ENCODE measurements at places on chromosomes 3 and 15.
A peak's percentile ranks its signal among the peaks of the same experiment; 100 is the strongest.

DNA sequence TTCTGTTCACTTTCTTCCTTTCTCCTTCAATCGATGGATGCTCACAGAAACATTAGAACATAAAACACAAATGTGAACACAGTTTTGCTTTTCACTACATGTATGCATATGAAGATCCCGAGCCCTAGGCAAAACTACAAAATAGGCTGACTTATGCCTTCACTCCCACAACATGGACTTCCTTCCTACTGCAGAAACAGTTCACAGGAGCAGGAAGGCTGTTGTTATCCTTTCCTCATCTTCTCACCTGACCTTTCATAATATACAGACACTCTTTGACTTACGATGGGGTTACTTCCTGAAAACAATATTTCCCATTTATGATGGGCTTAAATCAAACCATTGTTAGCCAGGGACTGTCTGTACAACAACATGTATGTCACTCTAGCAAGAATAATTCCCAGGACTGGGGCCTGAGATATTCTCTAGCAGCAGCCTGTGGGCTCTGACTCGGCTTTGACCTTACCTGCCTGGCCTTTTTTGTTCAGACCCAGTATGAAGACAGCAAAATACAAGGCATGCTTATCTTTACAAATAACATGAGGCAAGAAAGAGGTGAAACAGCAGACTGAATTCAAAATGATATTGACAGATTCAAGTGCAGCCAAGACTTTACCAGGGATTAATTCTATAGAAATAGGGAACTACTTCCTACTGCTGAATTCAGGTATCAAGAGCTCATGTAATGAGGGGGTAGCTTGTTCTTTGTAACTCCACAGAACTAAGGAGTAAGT lies 51.8 kb upstream of the PLXND1 start:
- DNase-seq = no peak

GRCh38 chr3:45785605-45786150 lies 10.7 kb downstream of the SLC6A20 start:
- DNase-seq = no peak

GRCh38 chr3:180290300-180290699 lies 253.6 kb upstream of the PEX5L start:
- no peak for DNase-seq

DNA sequence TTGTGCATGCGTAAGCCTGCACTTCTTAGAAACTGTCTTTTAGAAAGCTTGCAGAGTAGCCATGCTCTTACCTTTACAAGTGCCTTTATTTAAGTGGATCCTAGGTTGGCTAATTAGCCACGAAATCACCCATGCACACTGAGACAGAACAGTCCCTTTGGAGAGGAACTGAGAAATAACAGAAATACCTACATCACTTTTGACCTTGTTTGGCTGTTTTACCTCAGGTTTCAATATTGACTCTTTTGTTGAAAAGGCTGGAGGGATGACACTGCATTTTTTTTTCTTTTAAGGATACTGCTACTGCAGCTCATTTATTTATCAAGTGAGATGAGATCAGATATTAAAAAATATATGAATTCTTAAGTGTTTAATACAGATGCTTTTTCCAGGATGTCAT lies 155.6 kb upstream of the GOLIM4 start:
- no peak for DNase-seq

GRCh38 chr3:153221748-153222162 lies 59.7 kb downstream of the RAP2B start:
- peak; percentile 68 for DNase-seq

DNA sequence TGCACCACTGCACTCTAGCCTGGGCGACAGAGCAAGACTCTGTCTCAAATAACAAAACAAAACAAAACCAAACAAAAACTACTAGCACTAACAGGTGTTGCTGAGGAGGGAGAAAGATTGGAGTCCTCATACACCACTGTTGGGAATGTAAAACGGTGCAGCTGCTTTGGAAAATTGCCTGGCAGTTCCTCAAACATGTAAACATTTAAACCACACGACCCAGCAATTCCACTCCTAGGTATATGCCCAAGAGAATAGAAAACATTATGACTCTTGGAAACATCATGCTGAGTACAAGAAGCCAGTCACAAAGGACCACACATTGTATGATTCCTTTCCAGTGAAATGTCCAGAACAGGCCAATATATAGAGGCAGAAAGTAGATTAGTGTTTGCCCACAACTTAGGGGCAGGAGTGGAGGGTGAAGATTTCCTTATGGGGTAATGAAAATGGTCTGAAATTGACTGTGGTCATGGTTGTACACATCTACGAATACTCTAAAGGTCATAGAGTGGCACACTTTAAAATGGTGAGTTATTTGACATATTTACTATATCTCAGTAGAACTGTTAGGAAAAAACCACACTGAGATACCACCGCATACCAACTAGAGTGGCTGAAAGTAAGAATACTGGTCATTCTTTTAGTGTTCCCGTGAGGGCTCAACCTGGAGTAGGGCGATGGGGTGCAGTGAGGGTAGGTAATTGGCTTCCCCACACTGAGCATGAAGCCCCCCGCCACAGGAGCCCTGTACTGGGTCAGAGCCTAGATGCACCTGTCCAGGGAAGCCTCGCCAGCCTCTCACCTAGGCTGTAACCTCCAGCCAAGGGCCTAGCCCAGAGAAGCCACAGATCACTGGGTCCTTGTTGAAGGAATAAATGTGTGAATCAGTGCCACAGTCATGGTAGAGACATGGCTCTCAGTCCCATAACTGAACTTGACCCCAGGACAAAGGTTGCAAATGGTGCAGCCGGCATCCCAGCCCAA lies 131.1 kb downstream of the NUP210 start:
- no peak for DNase-seq

GRCh38 chr3:141372656-141373055 lies 4.4 kb downstream of the ZBTB38 start:
- no peak for DNase-seq

DNA sequence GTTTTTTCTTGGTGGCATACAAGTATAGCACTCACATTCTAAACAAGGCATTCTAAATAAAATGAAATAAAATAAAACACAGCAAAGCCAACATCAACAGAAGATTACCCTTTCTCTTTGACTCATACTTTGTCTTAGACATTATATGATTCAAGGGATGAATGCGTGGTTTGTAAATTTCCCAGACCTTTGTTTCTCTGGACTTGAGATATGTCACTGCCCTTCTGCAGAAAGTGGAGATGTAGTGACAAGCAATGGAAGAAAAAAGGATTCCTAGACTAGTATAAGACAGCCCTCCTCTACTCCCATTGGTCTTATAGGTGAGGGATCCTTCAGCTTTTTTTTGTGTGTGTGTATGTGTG lies 22.4 kb downstream of the NANOGP8 start:
- no peak for DNase-seq

DNA sequence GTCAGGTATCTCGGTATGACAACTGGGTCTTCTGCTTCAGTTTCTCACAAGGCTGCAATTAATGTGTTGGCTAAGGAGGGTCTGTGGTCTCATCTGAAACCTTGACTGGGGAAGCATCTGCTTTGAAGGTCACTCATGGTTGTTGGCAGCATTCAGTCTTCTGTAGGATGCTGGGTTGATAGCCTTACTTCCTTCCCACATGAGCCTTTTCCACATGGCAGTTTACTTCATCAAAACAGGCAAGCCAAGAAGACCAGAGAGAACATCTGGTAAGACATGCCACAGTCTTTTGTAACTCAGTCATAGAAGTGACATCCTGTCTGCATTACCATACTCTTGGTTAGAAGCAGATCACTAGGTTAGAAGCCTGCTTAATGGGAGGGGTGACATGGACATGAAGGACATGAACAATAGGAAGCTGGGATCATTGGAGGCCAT lies 49.5 kb downstream of the CMC1 start:
- DNase-seq = no peak

GRCh38 chr15:81373775-81374395 lies at the start of gene TMC3:
Gene TMC3 (minus strand): TSS chr15:81374213. CDS start chr15:81374077, 136 bp downstream.
- no peak for DNase-seq

DNA sequence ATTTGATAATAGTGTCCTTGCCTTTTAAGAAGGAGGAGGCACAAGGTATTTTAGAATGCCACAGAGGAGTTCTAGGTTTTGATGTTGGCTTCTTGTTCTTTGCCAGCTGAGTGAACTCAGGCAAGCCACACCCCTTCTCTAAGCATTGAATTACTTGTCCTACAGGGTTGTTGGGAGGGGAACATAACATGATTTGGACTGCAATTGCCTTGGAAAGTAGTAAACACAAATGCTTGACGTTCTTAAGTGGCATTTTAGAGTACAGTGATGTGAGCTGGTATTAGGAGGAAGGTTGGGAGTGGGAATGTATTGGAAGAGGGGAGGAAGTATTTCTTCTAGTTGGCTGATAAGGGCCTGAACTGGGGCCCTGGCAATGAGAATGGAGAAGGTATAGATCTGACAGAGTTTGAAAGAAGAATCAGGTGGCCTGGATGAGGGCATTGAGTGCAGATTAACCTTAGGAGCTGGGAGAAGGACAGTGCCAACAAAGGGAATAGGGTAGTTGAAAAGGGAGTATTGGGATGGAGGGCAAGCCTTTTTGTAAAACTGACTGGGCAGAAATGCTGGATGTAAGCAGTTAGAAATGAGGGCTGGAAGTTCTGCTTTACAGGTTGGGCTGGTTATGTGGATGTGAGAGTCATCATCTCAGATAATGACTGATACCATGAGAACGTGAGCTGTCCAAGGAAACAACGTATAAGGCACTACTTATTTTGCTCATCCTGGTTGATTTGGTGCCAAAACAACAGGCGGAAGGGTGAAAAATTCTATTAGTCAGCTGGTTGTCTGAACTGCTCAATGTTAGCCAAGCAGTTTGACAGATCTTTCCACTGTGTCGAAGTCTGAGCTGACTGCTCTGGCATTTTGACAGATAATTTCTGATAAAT lies 16.7 kb downstream of the KAT2B start:
- DNase-seq = no peak

- no peak for DNase-seq
These were observed 2.4 kb downstream of the TNNC1 start for GRCh38 chr3:52451237-52452083.

- no peak for DNase-seq
These were observed 245.0 kb downstream of the UACA start for GRCh38 chr15:70518201-70519003.

DNA sequence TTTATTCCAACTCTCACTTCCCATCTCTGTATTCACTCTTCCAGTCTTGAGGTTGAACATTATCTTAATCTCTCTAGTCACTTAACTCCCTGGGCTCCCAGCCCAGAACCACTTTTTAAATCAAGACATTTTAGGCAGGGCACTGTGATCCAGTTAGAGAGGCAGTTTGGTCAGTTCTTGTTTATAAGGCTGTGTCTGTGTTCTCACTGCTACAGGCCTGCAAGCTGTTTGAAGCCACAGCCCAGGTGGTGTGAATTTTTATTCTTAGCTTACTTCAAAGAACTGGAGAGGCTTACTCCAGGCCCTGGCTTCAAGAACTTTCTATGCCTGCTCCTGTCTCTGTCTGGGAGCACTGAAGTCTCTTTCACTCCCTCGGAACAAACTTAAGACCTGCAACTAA lies 906.1 kb downstream of the CADM2 start:
- no peak for DNase-seq

GRCh38 chr3:30951826-30952225 lies 57.4 kb upstream of the GADL1 start:
- DNase-seq = no peak

DNA sequence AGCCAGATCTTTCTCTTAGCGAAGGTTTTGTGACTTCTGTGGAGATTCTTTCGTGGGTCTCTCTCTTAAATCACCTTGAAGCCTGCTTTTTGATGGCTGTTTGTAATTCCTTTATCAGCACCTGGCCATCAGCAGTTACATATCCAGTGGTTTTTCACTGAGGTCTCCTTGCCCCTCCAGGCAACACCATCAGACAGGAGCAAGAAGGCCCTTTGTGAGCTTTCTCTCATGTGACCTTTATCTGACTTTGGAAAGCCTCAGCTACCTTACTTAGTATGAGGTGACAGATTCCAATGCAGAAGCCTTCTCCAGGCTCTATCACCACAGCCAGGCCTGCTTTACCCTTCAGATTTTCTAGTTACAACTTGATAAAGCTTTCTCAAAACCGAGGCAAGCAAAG lies 30.0 kb upstream of the P3H2 start:
- no peak for DNase-seq

DNA sequence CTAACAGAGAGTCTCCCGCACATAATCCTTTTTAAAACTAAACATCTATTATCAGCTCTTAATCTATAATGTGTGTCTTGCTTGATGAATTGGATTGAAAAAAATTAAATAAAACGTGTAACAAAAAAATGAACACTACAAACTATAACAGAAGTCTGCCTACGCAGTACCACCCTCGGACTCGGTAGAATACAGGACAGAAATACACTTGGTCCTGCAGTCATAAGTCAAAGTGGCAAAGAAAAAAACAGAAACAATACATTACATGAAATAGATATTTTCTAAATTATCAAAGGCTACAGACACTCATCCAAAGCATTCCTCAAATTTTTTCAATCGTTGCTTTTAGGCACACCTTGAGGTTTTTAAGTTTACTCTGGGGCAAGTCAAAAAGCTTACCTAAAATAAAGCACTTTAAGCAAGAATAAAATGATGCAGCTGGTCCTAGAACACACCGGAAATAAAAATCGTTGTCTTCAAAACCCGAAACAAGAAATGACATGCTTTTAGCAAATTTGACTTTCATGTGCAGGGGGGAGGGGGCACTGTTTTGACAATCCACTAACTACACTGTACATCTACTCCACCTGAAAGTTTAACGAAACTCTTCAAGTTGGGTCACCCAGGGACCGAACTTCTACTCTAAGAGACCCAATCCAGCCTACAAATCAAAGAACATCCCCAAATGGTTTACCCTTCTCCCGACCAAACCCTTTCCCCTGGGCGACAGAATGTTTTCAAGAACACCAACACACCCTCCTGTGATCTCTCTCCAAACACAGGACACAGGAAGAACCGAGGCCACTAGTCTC lies 1.3 kb downstream of the ADAM10 start:
- DNase-seq = no peak

DNA sequence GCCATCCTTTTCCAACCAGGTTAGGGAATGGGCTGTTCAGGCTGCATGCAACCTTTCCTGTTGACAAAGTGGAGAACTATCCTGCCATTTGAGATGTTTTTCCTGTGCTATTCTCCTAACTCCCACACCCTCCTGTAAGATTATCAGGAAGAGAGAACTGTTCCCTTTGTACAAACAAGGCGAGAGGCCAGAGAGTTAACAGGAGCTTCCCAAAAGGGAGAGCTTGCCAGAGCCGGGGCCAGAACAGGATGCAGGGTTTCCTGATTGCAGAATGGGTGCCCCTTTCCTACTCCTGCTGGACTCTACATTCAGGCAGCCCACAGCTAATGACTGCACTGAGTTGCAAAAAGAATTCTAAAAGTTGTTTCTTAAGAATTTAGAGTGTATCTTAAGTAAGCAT lies 17.1 kb downstream of the PML start:
- DNase-seq = peak; percentile 68

- no peak for DNase-seq
These were observed 298.1 kb upstream of the IGF1R start for GRCh38 chr15:98350276-98350675.

DNA sequence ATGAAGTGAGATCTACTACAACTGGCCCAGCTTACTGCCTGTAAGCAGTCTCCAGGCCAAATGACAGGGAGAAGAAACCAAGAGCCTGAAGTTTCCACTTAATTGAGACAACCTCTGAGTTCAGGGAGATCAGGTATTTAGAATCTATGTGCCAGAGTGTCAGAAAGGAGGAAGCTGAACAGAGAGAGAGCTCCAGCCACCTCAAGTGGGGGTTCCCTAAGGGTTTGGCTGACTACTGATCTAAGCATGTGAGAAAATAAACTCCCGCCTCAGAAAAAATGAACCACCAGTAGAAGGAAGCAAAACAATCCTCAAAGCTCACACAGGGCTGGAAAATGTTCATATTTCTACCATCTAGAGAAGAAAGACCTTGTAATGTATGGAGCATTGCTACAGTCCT lies 25.0 kb downstream of the ADAM10 start:
- no peak for DNase-seq
